CD4-positive, alpha-beta memory T cell (primary cell): ENCODE measurements at places on chromosomes 6 and 20. TPM values are rescaled to one million over a fixed set of nuclear protein-coding genes. Genes with fewer than 3 reads are reported as not detected.

SLC22A7 gene
- not detected for total RNA-seq

ME1 gene
- total RNA-seq: 0.58 TPM

DNA sequence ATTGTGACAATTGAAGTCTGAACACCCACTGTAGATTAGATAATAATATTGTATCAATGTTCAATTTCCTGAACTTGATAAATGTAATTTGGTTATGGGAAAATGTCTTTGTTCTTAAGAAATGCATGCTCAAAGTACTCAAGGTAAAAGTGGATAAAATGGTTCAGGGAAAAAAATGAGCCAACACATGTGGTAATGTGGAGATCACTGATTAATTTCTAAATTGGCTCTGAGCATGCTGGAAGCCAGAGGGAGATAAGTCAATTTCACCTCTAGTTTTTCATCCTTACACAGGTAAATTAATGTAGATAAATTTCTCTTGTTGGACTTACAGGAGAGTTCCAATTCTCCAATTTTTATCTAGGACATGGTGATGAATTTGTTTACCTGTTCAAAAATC is 8.0 kb upstream of the COMMD7 start:
- no peak for DNase-seq

DNA sequence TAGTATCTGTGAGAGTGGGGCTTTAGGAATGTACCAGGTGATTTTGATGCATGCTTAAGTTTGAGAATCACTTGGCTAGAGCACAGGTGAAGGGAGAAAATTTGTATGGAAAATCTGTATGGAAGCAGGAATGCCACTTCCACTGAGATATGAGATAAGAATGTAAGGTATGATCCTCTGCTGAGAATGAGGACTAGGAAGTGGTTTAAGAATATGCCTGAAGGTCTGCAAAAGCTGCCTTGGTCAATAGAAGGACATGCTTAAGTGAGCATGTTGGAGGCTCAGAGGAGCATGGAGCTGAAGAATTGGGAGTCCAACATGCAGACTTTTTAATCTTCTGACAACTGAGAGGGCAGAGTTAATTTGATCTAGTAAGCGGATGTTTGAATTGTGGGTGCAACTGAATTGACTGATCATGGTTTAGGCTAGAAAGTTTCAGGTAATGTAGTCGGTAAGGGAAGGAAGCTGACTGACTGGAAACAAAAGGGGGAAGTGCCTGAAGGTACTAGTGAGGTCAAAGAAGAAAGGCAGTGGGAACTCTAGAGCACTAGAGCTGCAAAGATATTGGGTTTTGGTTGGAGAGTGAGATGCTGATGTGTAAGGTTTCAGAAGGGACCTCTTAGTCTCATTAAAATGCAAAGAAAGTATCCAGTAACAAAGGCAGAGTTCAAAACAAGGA is 28.6 kb upstream of the NOTCH4 start:
- no peak for DNase-seq

DNA sequence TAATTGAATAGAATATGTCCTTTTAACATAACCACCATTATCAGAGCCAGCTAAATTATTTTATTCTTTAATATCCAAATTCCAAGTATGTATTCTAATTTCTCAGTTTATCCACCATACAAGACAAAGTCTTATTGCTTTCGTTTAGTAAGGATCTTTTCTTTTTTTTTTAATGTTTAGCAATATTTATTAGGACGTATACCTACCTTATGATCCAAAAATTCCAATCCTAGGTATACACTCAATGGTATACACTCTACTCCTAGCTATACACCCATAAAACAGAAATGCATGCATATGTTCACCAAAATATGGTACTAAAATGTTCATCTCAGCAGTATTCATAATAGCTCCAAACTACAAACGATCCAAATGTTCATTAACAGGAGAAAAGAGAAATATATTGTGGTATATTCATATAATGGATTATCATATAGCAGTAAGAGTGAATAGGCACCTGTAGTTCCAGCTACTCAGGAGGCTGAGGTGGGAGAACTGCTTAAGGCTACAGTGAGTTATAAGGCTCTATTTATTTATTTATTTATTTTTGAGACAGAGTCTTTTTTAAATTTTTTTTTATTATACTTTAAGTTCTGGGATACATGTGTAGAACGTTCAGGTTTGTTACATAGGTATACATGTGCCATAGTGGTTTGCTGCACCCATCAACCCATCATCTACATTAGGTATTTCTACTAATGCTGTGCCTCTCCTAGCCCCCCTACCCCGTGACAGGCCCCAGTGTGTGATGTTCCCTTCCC is 17.3 kb downstream of the TNFAIP3 start:
- DNase-seq: peak; percentile 51

DNA sequence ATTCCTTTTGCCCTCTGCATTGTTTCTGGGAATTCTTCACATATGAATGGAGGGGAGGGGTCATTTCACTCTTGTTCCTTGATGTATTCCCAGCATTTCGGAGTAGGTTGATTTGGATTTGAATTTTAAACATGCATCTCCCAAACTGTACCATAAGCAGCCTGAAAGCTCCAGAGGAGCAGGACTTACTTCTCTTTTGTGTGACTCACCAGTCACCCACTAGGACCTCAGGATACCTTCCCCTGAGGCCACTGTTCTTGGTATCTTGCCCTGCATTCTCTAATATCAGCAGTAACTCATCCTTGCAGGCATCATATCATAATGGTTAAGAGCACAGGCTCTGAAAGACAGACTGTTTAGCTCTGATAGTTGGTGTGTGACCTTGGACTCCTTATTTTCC is 703 bp downstream of the MRPL2 start:
- DNase-seq: no peak

DNA sequence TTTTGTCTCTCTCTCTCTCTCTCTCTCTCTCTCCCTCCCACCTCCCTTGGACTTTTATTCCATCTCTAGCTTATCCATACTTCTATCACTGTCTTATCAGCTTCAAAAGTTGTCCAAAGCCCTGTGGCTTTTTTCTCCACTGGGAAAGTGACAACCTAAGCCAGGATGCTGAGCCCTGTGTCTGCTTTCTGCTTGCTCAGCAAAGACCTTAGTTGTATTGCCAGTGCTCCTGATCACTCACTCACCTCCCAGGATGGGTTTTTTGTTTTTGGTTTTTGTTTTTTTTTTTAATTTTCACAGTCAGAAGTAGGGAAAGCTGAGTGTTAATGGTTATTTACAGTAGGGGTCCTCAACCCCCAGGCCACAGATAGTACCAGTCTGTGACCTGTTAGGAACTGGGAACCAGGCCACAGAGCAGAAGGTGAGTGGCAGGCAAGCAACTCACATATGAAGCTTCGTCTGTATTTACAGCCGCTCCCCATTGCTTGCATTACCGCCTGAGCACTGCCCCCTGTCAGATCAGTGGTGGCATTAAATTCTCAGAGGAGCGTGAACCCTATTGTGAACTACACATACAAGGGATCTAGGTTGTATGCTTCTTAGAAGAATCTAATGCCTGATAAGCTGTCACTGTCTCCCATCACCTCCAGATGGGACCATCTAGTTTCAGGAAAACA is 125.0 kb upstream of the ID4 start:
- DNase-seq: no peak
